ENCODE measurements at places on chromosomes 16 and 17.

- no peak for DNase-seq
These were observed 41.4 kb downstream of the RPH3AL start for GRCh38 chr17:311119-311782.

DNA sequence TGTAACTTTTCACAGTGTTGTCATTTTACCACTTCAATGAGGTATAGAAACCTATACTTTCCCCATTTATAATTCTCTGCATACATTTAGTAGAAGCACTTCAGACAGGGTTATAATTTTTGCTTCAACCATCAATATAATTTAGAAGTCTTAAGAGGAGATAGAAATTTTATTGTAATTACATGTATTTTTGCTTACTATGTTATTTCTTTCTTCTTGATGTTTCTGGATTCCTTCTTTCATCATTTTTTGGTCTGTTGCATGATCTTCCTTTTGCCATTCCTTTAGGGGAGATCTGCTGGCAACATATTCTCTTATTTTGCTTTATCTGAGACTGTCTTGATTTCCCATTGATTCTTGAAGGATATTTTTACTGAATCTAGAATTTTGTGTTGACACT, 31.1 kb downstream of the SPECC1 start:
- DNase-seq, result no peak

DNA sequence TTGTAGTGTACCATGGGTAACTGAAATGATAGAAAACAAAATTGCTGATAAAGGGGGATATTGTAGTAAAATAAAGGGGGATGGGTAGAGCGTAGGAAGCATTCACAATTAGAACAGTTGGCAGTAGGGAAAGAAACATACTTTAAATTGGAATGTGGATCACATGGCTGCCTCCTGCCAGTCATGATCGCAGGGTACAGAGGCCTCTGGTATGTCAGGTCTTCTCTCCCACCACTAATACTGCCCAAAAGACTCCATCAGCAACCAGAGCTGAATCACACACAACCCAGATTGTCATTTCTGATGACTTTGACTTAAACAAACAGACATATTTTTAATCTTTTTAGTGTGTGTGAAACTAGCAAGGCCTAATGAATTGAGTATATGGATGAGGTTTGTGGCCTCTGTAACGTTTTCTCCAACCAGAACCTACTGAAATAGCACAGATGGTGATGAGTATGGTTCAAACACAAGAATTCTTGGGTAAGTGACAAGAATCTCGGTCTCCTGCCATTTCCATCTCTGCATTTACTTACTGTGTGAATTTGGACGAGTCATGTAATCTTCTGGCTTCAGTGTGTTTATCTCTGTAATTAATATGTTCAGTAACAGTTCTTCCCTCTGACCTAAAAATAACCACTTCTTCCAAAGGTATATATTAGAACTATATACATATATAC, 112.6 kb downstream of the USP22 start:
- no peak for DNase-seq

DNA sequence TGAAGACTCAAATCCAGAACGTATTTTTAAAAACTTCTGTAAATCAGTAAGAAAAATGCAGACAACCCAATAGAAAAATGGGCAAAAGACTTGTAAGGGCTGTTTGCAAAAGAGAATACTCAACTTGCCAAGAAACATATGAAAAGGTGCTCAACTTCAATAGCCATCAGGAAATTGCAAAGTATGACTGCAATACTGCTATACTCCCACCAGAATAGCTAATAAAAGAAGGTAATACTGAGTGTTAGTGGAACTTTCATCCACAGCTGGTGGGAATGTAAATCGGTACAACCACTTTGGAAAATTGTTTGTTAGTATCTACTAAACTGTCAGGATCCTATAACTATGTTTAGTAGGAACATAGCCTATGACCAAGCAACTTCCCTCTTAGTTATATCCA, 48.1 kb downstream of the TBX4 start:
- DNase-seq, result no peak

GRCh38 chr17:66152756-66153155, 39.2 kb downstream of the CEP112 start:
- DNase-seq, result no peak

DNA sequence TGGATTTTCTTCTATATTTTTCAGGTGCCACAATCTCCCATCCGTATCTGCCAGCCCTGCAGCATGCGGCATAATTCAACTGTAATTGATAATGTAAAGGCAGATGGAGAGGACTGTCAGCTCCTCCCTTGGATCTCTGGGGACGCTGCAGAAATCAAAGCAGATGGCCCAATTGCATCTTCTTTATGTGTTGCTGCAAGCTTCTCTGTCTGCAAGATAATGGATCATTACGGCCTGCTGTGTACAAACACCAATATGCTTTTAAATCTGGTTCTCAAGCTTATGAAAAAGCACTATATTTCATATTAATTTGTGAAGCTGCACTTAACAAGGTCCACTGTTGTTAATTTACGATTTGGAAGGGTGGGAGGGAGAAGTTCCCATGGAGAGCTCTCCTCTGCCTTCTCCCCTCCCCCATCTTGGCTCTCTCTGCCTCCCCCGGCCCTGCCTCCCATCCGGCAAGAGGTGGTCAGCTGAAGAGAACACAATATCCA, 607.5 kb downstream of the TOX3 start:
- DNase-seq, result no peak

GRCh38 chr16:15644267-15644961, 1.5 kb upstream of the MARF1 start:
- DNase-seq, result peak; percentile 27

- no peak for DNase-seq
These were observed 123.9 kb downstream of the C16orf78 start for GRCh38 chr16:49497466-49497865.

All from NCI-H1436 (cell line).